H9 (cell line): ENCODE measurements at places on chromosomes 2 and 18. TPM values are rescaled to one million over a fixed set of nuclear protein-coding genes. Genes with fewer than 3 reads are reported as not detected.

DNA sequence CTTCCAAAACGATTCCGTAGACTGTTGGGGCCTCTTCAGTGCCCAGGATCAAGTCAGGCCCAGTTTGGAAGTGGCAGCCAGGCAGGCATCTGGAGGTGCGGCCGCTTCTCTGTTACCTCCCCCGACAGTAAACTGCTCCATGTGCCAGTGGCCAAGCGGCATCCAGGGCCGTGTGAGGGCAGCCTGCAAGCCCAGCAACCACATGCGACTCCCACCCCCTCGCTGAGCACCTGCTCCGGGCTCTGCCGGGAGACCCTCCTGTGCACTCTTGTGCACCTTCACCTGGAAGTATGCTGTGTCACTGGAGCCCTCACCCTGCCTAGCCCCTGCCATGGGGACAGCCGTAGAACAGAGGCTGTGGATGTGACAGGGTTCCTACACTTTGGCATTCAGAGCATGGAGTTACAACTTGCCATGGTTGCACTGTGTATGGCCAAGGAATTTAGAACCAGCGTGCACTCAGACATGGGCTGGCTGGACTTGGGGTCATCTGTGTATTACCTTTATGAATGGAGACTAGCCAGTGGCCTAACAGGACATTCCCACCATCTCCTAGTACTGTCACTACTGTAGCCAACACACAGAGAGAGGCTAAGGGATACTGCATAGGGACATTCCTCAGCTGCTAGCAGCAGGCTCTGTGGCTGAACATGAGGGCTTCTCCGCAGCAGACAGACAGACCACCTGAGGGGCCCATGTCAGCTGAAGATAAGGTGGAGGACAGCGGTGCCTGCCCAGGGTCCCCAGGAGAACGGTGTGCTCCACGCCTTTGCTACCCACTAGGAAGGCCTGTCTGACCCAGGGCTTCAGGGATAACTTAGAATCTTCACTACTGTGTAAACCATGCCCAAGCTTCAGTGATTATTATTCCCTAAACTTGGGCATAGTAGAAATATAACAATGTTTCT, 25.0 kb upstream of the FAHD2A start:
- DNase-seq, result peak; percentile 23

DNA sequence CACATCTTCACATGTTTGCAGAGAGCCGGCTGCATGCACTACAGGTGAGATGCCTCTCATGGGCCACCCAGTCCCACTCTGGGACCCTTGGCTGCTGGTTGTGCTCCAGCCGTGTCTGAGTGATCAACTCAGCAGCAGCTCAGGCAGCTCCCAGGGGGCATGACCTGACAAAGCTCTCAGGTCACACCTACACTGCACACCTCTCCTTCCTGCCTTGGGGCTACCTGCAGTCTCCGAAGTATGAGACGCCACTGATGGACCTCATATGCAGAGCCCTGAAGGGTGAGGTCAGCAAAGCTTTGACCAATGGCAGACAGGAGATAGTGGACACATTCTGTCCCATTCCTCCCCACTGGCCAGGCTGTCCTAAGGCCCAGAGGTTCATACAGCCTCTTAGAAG, 51.4 kb downstream of the LBH start:
- no peak for DNase-seq

DNA sequence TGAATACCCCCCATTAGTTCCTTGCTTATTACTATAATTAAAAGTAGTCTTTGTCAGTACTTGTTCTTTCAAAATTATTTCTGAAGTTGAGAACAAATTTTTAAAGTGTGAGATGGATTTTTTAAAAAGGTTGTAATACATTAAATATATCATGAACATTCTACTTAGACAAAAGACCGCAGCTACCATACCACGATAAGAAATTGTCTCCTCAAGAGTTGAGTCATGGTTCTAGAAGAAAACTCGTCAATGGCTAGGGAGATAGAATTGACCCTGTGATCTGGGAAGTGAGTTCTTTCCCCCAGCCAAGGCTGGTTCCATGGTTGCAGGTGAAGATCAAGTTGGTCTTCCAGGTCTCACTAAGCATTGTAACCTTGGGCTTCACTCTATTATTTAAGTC, 67.8 kb upstream of the ACYP2 start:
- no peak for DNase-seq

DNA sequence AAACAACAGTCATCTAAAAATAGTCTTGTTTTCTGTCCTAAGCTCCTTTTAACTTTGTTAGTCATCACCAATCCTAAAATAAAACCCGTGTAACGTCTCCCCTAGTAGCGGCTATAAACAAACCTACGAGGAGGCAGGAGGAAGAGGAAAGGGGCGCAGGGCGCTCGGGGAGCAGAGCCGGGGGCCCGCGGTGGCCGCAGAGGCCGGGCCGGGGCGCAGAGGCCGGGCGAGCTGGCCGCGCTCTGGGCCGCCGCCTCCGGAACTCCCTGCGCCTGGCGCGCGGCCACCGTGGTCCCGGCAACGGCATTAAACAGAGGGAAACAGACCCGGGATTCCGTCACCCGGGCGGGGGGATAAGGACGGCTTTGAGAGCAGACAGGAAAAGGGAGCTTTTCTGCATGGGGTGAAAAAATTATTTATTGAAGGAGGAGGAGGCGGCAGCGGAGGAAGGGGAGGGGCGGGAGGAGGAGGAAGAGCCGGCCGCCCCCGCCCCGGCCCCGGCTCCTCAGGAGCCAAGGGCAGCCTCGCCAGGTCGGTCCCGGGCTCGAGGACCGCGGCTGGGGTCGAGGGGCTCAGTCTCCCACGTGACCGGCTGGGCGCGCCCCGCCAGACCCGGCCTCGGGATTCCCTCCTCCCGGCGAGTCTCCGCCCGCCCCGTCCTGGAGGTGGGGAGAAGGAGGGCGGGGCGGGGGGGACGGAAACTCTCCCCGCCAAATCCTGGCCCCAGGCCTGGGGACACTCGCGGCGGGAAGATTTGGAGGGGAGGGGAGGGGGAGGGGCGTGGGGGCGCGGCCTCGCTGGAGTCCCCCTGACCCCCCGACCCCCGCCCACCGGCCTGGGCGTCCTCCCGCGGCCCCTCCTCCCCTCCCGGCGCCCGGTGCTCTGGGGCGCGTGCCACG, 1.8 kb upstream of the NFATC1 start:
- DNase-seq, result peak; percentile 78

- DNase-seq, result peak; percentile 66
Observed at GRCh38 chr2:105545730-105546627, 147.1 kb upstream of the FHL2 start.

- no peak for DNase-seq
Observed at GRCh38 chr2:46056541-46056940, 240.7 kb upstream of the EPAS1 start.

GRCh38 chr2:2448178-2448577, 117.1 kb upstream of the MYT1L start:
- DNase-seq, result no peak

GRCh38 chr2:119109866-119110265, 48.7 kb downstream of the C1QL2 start:
- DNase-seq, result peak; percentile 26

- no peak for DNase-seq
Observed at GRCh38 chr18:53408271-53408670, 816.2 kb downstream of the MBD2 start.

DNA sequence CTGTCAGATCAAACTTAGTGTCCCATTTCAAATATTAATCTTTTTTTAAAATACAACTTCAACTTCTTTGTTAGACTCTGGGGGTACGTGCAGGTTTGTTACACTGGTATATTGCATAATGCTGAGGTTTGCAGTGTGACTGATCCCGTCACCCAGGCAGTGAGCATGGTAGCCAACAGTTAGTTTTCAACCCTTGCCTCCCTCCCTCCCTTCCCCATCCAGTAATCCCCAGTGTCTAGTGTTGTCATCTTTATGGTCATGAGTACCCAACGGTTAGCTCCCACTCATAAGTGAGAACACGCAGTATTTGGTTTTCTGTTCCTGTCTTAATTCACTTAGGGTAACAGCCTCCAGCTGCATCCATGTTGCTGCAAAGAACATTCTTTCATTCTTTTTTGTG, 23.9 kb downstream of the NOL10 start:
- DNase-seq, result no peak

- DNase-seq, result no peak
Observed at GRCh38 chr2:47459021-47459420, 56.1 kb downstream of the MSH2 start.

DNA sequence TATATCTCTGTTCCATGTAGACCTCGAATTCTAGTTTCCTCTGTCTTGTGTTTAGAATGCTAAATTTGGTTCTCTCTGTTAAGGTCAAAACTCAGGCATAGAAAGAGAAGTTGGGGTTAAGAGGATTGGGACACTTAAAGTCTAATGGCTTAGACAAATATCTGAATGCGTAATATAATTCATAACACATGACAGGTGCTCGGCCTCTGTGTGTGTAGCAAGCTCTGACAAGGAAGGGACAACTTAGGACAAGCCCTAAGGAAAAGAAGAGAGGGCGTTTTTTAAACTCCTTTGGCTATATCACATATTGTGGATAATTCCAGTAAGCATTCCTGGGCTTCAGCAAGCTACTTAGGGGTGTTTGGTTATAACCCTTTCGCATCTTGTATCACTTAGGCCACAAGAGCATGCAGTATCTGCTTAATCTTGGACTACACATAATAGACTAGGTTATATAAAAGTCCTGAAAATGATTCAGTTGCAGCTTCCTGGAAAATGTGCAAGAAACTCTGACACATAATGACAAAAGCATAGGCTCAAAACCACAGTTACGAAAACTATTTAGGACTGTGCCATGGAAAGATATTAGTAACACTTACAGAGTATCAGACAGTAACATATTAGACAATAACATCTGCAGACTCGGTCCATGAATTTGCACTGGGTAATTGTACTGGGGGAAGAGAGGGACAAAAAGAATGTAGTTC, 16.1 kb upstream of the CREB1 start:
- no peak for DNase-seq

GRCh38 chr2:240915526-240916341, 9.6 kb downstream of the CROCC2 start:
- DNase-seq, result no peak

GRCh38 chr2:104901037-104901881, 47.3 kb downstream of the POU3F3 start:
- no peak for DNase-seq

DNA sequence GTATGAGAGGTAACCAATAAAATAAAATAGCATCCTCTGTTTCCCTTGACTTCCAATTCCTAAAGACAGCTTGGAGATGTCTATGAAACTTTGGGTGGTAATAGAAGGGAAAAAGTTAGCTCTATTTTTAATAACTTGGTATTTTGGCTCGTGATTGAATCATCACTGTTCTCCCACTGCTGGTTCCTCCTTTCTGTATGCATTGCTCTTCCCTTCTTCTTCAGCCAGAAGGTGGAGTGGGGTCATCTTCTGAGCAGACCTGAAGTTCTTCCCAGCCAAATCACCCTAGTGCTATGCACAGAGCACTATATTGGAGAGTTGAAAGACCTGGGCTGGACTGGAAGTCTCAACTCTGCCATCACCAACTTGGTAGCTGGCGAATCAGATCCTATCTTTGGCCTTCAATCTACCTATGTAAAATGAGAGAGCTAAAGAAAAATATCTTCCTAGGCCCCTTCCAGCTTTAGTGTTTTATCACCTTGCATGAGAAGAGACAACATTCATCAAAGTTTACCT, 54.1 kb downstream of the CPO start:
- DNase-seq, result no peak

- DNase-seq, result no peak
Observed at GRCh38 chr2:220966636-220967035, 605.5 kb downstream of the EPHA4 start.

GRCh38 chr2:224948005-224948404, 94.3 kb downstream of the DOCK10 start:
- no peak for DNase-seq

GRCh38 chr2:74559912-74560311, 5.4 kb downstream of the DOK1 start:
- DNase-seq, result peak; percentile 59

DNA sequence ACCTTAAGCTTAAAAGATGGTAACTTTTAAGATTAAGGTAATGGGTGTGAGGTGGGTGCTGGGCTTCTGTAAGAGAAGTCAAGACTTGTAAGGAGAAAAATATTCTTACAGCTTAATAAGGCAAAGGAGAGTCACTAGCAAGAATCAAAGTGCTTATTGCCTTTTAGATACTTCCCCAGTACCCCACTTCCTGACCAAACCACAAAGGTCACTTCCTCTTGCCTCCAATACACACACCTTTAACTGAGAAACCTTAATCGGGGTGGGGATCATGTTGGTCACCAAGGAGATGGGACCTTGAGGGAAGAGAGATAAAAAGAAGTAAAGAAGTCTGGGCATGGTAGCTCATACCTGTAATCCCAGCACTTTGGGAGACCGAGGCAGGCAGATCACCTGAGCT, 10.6 kb upstream of the ATG16L1 start:
- no peak for DNase-seq

- DNase-seq, result no peak
Observed at GRCh38 chr2:26148501-26148900, 24.4 kb upstream of the GAREM2 start.

DNA sequence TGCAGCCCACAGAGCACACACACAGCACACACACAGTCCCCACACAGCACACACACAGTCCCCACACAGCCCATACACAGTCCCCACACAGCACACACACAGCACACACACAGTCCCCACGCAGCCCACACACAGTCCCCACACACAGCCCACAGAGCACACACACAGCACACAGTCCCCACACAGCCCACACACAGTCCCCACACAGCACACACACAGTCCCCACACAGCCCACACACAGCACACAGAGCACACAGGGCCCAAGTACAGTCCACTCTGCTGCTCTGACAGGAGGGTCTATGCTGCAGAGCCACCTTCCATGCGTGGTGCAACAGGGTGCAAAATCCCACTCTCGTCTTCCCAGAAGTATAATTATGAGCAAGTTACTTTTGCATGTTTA, 240.5 kb upstream of the SALL3 start:
- no peak for DNase-seq

GRCh38 chr18:37481491-37481890, 84.1 kb downstream of the CELF4 start:
- DNase-seq, result no peak

- no peak for DNase-seq
Observed at GRCh38 chr18:74456349-74457042, 612 bp downstream of the DIPK1C start.

Gene ESCO1
- 36.4 and 36.7 TPM in 2 replicates for total RNA-seq

Gene LYPD1
- total RNA-seq, result 10.6 and 11.2 TPM in 2 replicates

Gene IGFBP5
- 0.61 and 0.90 TPM in 2 replicates for total RNA-seq

Gene TP53I3
- 45.7 and 48.1 TPM in 2 replicates for total RNA-seq

Gene CD28
- total RNA-seq, result not detected in 2 replicates

Gene ATP6V1B1
- not detected in 2 replicates for total RNA-seq

Gene GBX2
- 0.31 and 0.46 TPM in 2 replicates for total RNA-seq

Gene MAP2
- total RNA-seq, result 0.87 and 1.3 TPM in 2 replicates

Gene ZNF385B
- 2.1 and 3.0 TPM in 2 replicates for total RNA-seq

Gene IL36A
- total RNA-seq, result not detected in 2 replicates

Gene SPDYA
- 0.52 and 1.1 TPM in 2 replicates for total RNA-seq

Gene GRP
- total RNA-seq, result not detected in 2 replicates

Gene ZAP70
- total RNA-seq, result 0.22 and 0.24 TPM in 2 replicates

Gene STPG4
- total RNA-seq, result 0.13 and 0.42 TPM in 2 replicates

Gene SERPINB5
- total RNA-seq, result 0.20 TPM in 1 of 2 replicates, not detected in the other
